ENCODE measurements at places on chromosomes 11 and 22.

DNA sequence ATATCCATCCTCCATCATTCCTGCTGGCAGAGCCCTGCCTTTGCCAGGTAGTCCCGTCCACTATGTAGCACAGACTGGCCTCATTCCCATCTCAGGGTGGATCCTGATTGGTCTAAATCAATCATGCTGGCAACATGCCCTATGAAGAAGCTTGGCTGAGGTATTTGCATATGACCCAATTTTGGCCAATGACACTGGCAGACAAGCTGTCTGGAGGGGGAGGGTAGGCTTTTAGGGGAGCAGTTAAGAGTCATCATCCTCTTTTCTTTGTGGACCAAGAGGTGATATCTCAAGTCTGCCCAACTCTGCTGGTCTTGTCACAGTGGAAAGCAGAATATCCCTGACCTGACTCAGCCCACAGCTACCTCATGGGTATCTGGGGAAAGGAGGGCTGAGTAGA, 5.1 kb downstream of the CCDC89 start:
- DNase-seq, result no peak

GRCh38 chr11:116194156-116194904, 578.5 kb downstream of the BUD13 start:
- no peak for DNase-seq

- DNase-seq, result peak; percentile 21
Observed at GRCh38 chr22:36144886-36145541, 15.5 kb downstream of the APOL3 start.

DNA sequence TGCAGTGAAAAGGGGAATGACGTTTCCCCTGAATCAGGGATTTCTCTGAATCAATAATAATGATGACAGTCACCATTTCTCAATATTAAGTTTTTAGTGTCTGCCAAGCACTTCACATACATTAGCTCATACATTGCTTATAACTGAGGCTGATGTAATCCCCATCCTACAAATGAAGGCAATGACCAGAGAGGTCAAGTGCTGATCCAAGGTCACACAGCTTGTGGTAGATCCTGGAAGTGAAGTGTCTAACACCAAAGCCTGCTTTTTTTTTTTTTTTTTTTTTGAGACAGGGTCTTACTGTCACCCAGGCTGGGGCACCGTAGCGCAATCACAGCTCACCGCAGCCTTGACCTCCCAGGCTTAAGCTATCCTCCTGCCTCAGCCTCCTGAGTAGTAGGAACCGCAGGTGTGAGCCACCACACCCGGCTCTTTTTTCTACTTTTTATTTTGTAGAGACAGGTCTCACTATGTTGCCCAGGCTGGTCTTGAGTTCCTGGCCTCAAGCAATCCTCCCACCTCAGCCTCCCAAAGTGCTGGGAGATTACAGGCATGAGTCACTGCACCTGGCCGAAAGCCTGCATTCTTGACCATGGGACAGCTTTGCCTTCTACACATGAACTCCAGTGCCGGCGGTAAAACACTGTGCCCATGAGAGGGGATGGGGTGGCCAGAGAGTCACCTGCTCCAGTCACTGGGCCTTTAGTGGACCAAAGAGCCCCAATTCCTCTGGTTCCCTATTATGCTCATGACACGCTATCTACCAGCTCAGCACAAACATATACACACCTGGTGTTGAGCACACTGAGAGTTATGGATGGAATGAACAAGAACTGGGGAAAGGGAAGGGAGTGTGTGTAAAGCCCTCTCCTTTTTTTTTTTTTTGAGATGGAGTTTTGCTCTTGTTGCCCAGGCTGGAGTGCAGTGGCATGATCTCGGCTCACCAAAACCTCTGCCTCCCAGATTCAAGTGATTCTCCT, 17.4 kb downstream of the ARHGAP1 start:
- no peak for DNase-seq

- no peak for DNase-seq
Observed at GRCh38 chr22:45515676-45516075, 13.0 kb downstream of the FBLN1 start.

GRCh38 chr11:109619498-109619897, 197.5 kb downstream of the C11orf87 start:
- no peak for DNase-seq

GRCh38 chr11:77259641-77260040, 41.8 kb downstream of the GDPD4 start:
- DNase-seq, result no peak

Data from progenitor cell of endocrine pancreas (in vitro differentiated cells).